ENCODE measurements at places on chromosomes 3 and 15.

GRCh38 chr15:78304216-78305066 lies 5.0 kb upstream of the SKIC8 start:
- no peak for DNase-seq

GRCh38 chr3:123834631-123835030 lies 49.5 kb downstream of the MYLK start:
- DNase-seq: no peak

- DNase-seq: no peak
Observed at GRCh38 chr3:99780749-99781148, 36.9 kb upstream of the CMSS1 start.

DNA sequence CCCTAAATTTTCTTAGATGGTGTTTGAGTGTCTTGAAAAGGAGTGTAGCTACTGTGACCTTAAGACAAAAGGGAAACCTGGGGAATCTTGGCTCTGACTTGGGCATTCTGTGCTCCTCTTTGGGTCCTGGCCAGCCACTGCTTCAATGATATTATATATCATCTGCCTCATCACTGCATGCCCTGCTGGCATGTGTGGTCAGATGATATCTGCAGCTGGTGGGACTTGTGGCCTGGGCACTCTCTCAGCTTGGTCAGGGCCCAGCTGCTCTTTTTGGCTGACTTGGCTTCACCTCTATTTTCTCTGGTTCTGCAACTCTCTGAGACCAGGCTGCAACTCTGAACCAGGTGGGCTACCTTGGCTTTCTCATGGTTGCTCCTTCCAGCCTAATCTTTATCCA lies 446.1 kb upstream of the RARB start:
- DNase-seq: no peak

- no peak for DNase-seq
Observed at GRCh38 chr3:195595785-195596531, 12.2 kb upstream of the APOD start.

GRCh38 chr15:62972814-62973213 lies 69.7 kb upstream of the TPM1 start:
- no peak for DNase-seq

- DNase-seq: no peak
Observed at GRCh38 chr3:128188956-128189355, 35.7 kb downstream of the EEFSEC start.

- no peak for DNase-seq
Observed at GRCh38 chr15:44023176-44023575, 171.9 kb downstream of the FRMD5 start.

DNA sequence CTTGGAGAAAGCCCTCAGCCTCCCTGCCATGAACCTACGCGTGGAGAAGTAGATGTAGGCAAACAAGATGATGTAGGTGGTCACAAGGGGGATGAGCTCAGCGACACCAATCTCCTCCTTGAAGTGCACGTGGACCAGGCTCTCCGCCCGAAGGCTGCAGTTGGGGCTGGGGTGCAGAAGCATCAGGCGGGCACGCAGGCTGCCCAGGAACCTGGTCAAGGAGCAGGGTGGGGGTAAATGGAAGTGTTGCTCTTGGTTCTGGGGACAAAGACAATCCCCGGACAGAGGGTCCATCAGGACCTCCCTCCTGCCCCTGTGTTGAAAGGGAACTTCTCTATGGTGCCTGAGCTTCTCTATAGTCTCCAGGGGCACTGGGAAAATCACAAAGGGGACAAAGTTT lies 45.1 kb downstream of the PTPN23 start:
- DNase-seq: no peak

DNA sequence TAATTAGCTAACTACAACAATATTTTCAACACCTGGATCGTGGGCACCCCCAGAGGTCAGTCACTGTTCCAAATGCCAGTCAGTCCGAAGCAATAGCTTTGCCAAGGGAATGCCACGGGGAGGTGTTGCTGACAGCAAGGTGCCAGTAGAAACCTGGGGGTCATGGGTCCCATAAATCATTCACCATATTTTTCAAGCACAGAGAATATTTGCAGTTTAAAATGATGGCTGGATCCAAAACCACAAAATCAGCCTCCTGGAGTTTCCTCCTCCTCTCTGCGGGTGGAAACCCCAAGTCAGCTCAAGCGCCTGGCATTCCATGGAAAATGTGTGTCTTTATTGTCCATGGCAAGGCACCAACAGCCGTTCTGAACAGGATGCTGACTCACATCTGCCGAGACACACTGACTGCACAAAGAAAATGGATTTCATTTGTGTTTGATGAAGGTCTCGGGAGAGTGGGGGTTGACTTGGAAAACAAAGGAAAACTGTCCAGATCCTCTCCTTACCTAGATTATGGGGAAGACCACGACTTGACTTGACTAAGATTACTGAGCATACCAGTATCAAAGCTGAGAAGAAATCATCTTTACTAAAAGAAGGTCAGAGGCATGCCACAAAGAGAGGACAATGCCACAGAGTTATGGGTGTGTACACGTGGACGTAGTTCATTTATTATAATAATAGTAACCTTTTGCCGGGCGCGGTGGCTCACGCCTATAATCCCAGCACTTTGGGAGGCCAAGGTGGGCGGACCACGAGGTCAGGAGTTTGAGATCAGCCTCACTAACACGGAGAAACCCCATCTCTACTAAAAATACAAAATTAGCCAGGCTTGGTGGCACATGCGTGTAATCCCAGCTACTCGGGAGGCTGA lies 26.4 kb downstream of the ANXA2 start:
- no peak for DNase-seq

- no peak for DNase-seq
Observed at GRCh38 chr3:60025096-60026050, 975.5 kb upstream of the CFAP20DC start.

DNA sequence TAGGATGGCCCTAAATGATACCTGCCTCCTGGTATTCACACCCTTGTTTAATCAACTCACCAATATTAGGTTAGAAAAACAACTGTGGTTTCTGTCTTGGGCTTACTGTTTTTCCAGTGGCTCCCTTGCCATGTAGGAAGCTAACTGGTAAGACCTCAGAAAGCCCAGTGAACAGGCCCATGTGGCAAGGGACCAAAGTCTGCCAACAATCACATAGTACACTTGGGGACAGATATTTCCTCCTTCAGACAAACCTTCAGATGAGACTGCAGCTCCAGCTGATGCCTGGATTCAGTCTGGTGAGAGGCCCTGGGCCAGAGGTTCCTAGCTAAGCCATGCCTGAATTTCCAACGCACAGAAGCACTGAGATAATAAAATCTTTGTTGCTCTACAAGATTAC lies 96.1 kb downstream of the GSK3B start:
- DNase-seq: no peak

GRCh38 chr15:45099549-45100165 lies 14.3 kb downstream of the DUOX2 start:
- DNase-seq: no peak

- DNase-seq: no peak
Observed at GRCh38 chr3:45753095-45753494, 43.2 kb downstream of the SLC6A20 start.

GRCh38 chr3:105865016-105865623 lies 3.7 kb downstream of the CBLB start:
- DNase-seq: no peak

- no peak for DNase-seq
Observed at GRCh38 chr3:146781059-146781458, 175.9 kb upstream of the PLSCR5 start.

DNA sequence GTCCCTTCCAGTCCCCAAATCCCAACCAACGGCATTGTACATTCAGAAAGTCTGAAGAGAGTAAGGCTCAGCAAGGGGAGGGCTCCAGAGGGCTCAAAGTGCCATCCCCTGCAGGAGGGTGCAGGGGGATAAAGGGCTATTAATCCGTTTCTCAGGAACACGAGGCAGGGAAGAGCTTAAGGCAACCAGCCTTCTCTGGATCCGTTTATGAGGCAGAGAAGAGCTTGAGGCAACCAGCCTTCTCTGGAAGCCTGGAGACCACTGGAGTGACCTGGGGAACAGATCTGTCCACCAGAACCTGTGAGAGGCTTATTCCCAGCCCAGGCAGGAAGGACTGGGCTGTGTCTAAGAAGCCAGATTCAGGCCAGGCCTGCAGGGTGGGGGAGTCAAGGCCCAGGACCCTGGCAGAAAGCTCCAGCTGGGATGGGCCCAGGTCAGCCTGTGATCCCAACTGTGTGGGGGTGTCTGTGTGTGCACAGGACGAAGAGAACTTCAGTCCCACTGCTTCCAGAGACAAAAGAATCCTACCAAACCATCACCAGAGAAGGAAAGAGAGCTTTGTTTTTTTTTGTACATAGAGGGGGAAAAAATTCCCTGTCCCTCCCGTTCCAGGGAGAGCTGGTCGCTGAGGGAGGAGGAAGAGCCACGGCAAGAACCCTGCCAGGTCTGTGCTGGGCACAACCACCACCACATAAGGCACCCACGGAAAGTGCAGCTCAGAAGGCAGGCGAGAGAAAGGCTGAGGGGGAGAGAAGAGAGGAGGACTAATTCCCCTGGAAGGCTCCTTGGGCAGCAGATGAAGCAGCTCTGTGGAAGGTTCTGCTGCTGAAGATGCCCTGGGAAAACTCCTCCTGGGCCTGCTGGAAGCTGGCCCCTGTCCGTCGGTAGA lies 1.6 kb upstream of the ULK3 start:
- no peak for DNase-seq

DNA sequence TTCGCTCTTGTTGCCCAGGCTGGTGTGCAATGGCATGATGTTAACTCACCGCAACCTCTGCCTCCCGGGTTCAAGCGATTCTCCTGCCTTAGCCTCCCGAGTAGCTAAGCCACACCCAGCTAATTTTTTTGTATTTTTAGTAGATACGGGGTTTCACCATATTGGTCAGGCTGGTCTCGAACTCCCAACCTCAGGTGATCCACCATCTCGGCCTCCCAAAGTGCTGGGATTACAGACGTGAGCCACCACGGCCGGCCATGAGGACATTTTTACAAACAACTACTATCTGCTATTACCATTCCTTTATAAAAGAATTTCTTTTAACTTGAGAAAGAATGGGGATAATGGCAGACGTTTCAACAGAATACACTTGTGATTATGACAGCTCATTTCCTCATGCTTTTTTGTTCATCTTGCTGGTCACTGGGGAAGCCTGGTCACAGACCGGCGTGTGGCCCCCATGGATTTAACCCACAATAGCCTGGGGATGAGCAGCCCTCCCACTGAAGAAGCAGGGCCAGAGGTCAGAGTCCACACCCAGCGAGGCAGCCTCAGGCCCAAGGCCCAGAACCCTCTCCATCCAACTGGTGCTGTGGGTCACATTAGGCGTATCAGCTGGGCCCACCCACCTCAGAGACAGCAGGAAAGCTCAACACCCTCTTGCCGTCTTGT lies 112.0 kb downstream of the LIPC start:
- DNase-seq: no peak

- no peak for DNase-seq
Observed at GRCh38 chr15:40038275-40038637, 725 bp downstream of the SRP14 start.

GRCh38 chr3:74739242-74739641 lies 124.8 kb upstream of the CNTN3 start:
- DNase-seq: no peak

- DNase-seq: no peak
Observed at GRCh38 chr3:121786485-121786884, 36.9 kb upstream of the GOLGB1 start.

- no peak for DNase-seq
Observed at GRCh38 chr3:111917300-111917699, 58.2 kb downstream of the PHLDB2 start.

GRCh38 chr15:86654501-86654900 lies 574.8 kb downstream of the AGBL1 start:
- no peak for DNase-seq

DNA sequence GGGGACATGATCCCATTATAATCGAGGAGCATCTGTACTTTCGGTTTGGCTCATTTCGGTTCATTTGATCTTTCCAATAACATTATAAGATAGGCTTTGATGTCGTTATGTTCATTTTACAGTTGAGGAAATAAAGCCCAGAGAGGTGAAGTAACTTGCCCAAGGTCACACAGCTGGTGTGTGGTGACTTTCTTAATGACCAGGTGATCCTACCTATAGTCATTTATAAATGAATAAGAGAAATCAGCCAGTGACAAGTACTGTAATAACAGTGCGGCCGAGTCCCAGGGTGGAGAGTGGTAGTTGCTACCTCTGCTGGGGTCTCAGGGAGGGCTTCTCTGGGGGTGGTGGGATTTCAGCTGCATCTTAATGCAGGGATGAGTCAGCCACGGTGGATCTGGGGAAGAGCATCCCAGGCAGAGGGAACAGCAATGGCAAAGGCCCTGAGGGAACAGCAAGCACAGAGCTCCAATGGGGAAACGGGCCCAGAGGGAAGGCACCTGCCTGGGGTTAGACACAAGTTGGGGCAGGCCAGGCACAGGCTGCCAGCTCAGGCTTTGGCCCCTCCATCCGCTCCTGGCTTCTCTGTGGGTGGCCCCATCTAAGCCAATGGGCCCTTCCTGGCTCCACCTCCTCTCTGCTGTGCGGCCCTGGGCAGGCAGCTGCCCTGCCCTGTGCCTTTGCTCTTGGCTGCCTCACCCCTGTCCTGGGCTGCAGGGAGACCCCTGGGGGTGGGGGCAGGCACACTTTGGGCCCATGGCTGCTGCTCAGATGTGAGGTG lies 1.1 kb upstream of the FBLN2 start:
- no peak for DNase-seq

- no peak for DNase-seq
Observed at GRCh38 chr3:125683067-125683829, 88.0 kb upstream of the OSBPL11 start.

DNA sequence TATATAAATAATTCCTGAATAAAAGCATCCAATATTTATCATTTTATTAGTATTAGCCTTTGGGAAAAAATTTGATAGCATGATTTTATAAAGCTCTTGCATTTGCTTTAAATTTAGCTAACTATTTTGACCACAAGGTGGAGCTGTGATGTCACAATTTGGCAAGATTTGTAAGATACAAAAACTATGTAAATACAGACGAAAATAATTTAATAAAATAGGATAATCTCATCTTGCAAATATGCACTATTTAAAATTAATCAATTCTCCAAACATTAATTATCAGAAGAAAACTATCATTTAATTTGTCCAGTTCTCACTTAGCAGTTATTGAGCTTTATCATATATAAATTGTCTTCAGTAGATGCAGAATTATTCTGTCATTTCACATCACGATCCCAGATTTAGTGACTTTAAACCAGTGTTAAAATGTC lies 95.4 kb downstream of the PLOD2 start:
- DNase-seq: no peak

DNA sequence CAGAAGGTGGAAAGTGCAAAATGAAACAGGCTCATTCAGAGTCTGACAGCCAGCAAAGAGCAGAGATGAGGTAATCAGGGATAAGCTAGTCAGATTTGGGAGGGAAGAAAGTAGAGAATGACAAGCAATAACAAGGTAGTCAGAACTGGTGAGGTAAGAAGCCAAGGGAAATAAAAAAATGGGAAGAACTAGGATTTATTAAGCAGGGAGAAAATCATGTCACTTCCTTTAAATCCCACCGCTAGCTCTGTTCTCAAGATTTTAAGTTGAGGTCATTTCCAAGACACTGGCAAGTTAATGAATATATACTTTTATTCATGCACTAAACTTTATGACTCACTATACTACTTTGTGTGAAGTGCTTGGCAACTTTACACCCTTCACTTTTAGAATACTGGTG lies 1106.8 kb downstream of the IGSF11 start:
- no peak for DNase-seq

GRCh38 chr15:49946681-49947080 lies 172.4 kb downstream of the ATP8B4 start:
- DNase-seq: no peak

GRCh38 chr3:11562277-11562881 lies 81.3 kb downstream of the VGLL4 start:
- no peak for DNase-seq

GRCh38 chr3:156632601-156633000 lies 41.8 kb upstream of the TIPARP start:
- DNase-seq: no peak

Data from GM12878 (cell line).